GM23248 (cell line): ENCODE measurements at places on chromosomes 3 and 15. TPM values are rescaled to one million over a fixed set of nuclear protein-coding genes. Genes with fewer than 3 reads are reported as not detected.

DNA sequence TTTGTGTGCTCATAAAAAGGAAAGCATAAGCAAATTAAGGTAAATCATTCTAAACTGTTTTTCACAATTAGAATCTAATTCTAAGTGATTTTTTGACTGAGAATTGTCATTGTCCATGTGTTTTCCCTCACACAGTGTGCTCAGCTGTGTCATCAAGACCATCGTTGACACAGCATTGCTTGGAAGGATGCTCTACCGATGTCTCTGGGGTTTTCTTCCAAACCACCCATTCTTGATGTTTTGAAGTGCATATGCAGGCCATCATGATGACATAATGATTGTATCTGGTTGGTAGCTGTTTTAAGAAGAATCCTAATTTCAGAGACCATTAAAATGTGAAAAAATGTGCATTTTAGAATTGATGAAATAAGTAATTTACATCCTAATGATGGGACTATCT lies 347.9 kb downstream of the RBMS3 start:
- no peaks in the 10 kb centered on the region; the same call in 1 of the 2 replicates for H3K36me3 ChIP-seq
- H3K4me1 ChIP-seq: no peaks in the 10 kb centered on the region
- no peak overlapping the region for H3K4me3 ChIP-seq

Gene CYP11A1
- 0.25 and 0.32 TPM in 2 replicates for total RNA-seq

DNA sequence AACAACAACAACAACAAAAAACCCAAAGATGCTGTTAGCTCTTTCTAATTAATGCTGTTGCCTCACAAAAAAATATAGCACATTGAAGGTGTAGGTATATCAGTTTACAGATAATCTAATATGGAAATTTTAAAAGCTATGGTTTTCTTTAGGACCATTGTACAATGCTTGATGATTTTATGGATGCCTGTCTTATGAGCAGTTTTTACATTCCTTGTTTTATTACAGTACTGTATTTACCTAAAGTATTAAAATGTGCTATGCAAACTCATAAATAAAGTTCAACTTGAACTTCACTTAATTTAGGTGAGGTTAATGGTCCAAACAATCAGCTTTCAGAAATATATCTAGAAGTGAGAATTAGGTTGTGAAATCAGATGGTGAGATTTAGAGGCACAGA lies 212.2 kb upstream of the GOLIM4 start:
- H3K36me3 ChIP-seq: no peaks in the 10 kb centered on the region
- no peak overlapping the region for H3K27ac ChIP-seq
- H3K4me1 ChIP-seq: no peaks in the 10 kb centered on the region
- H3K4me3 ChIP-seq: no peak overlapping the region

- H3K27ac ChIP-seq: no peak overlapping the region
- no peaks in the 10 kb centered on the region for H3K36me3 ChIP-seq
- H3K4me3 ChIP-seq: no peak overlapping the region
- DNase-seq: peak; percentile 54
Observed at GRCh38 chr3:60746043-60746638, 505.1 kb downstream of the FHIT start.

GRCh38 chr3:140233702-140234101 lies 298.7 kb downstream of the CLSTN2 start:
- no peaks in the 10 kb centered on the region for H3K36me3 ChIP-seq
- H3K27me3 ChIP-seq: no peaks in the 10 kb centered on the region
- no peak overlapping the region for H3K27ac ChIP-seq
- no peak overlapping the region for H3K4me3 ChIP-seq
- no peaks in the 10 kb centered on the region for H3K4me1 ChIP-seq

GRCh38 chr3:15983232-15983631 lies 185.5 kb upstream of the ANKRD28 start:
- H3K4me1 ChIP-seq: peaks cover 25% of the 10 kb centered on the region
- no peaks in the 10 kb centered on the region for H3K36me3 ChIP-seq
- H3K27ac ChIP-seq: peak overlapping the region; percentile 92
- DNase-seq: peak; percentile 93

- peak overlapping the region; percentile 29 for H3K27ac ChIP-seq
- no peaks in the 10 kb centered on the region for H3K27me3 ChIP-seq
- H3K4me3 ChIP-seq: 0 out of 2 replicates have a peak overlapping the region, but pooled peaks have one; percentile 8
Observed at GRCh38 chr3:148208975-148209374, 488.7 kb upstream of the AGTR1 start.

- H3K4me1 ChIP-seq: peaks cover 12% of the 10 kb centered on the region
- H3K27me3 ChIP-seq: no peaks in the 10 kb centered on the region
- H3K36me3 ChIP-seq: peaks cover 6% of the 10 kb centered on the region; the same call in 1 of the 2 replicates
Observed at GRCh38 chr3:179765396-179765795, 112.6 kb downstream of the USP13 start.

Gene GP5
- total RNA-seq: 0.11 TPM in 1 of 2 replicates, not detected in the other

DNA sequence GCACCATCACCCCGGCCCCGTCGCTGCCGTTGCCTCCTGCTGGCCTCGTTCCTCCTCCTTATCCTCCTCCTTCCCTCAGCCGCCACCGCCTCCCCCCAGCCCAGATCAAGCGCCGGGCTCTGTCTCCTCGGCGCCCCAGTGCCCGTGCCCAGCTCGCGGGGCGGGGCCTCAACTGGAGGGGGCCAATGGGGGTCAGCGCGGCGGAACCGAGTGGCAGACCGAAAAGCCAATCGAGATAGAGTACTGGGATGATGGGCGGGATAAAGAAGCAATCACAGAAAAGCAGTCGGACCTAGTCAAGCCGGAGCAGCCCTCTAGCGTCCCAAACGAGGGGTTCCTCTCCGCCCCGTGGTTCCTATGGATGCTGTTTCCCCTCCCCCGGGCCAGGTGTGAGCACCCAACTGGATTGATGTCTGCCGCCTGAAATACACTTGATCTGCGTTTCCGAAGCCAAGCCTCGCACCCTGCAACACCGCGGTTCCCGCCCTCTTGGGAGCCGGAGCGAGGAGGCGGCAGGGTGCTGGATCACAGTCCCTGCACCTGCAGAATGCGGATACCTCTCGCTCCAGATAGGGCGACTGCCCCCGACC lies at the start of gene FRMD5:
FRMD5 (minus strand) TSS at position 121 of the 590 bp plus-strand sequence.
- H3K4me3 ChIP-seq: peak within 1 kb of the TSS; percentile 75

DNA sequence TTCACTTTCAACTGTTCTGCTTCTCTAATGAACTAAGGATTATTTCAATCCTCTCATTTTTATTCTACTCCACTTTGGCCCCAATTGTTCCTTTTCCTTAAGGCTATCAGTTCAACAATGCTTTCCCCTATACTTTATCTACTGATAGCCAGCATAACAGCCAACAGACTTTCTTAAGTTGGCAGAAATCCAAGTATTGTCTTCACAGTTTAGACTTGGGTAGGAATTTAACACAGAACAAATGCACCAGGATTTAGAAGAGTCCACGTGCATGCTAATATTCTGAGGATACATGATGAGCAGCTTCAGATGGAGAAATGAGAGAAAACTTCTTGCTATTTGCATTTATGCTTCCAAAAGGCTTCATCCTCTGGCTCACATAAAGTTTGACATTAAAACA lies 54.8 kb downstream of the FBN1 start:
- H3K36me3 ChIP-seq: peaks cover 78% of the 10 kb centered on the region
- H3K4me3 ChIP-seq: no peak overlapping the region
- H3K27ac ChIP-seq: peak overlapping the region; percentile 82
- no peak for DNase-seq

Gene CELF6
- 0.22 and 1.0 TPM in 2 replicates for total RNA-seq

DNA sequence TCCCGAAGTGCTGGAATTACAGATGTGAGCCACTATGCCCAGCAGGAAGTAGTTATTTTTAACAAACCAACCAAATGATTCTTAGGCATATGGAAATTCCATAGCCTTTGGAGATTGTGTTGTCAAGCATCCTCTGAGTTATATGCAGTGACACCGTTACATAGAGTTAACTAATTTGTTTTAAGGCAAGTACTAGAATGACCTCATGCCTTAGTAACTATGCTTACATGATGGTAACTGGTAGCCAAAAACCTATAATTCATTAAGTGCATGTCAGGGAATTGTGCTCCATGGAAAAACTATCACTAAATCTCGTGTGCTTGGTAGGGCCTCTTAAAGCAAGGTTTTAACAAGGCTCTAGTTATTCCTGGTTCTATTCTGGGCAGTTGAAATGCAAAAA lies 392.8 kb downstream of the TUSC7 start:
- no peak for DNase-seq
- no peak overlapping the region for H3K27ac ChIP-seq
- no peaks in the 10 kb centered on the region for H3K27me3 ChIP-seq
- no peaks in the 10 kb centered on the region; the same call in 1 of the 2 replicates for H3K36me3 ChIP-seq
- no peak overlapping the region for H3K4me3 ChIP-seq
- peaks cover 24% of the 10 kb centered on the region for H3K4me1 ChIP-seq

- no peaks in the 10 kb centered on the region for H3K36me3 ChIP-seq
- H3K27me3 ChIP-seq: no peaks in the 10 kb centered on the region
- DNase-seq: no peak
- H3K27ac ChIP-seq: no peak overlapping the region
- H3K4me1 ChIP-seq: peaks cover 13% of the 10 kb centered on the region
Observed at GRCh38 chr15:72967811-72968530, 84.3 kb upstream of the NEO1 start.

- H3K4me1 ChIP-seq: no peaks in the 10 kb centered on the region
- no peak overlapping the region for H3K27ac ChIP-seq
Observed at GRCh38 chr3:41131224-41131623, 68.1 kb upstream of the CTNNB1 start.

DNA sequence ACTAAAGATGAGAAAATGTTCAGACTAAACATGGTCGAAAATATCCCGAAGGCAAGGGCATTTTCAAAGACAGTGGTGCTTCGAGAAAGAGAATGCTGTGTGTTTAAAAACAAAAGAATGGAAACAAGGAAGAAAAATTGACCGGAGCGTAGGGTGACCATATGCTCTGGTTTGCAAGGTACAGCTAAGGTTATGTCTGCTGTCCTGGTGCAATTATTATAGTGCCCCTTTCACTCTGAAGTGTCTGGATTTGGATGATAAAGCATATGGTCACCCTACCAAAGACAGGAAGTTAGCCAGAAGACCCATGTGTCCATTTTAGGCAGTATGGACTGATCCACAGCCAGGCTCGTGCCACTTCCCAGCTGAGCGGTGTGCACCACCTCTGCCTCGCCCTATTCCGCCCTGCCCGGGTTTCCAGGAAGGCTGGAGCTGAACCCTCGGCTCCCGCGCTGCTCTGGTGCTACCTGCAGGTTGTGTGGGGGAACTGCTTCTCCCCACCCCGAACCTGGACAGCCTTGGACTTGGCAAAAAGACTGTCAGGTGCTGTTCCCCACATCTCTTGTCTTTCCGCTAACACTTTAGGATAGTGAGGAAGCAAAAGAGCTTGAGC lies 25.2 kb downstream of the GOLGA6D start:
- DNase-seq: peak; percentile 41
- no peaks in the 10 kb centered on the region; the same call in 1 of the 2 replicates for H3K4me1 ChIP-seq
- peaks cover 49% of the 10 kb centered on the region for H3K27me3 ChIP-seq
- no peak overlapping the region for H3K4me3 ChIP-seq
- no peak overlapping the region for H3K27ac ChIP-seq

DNA sequence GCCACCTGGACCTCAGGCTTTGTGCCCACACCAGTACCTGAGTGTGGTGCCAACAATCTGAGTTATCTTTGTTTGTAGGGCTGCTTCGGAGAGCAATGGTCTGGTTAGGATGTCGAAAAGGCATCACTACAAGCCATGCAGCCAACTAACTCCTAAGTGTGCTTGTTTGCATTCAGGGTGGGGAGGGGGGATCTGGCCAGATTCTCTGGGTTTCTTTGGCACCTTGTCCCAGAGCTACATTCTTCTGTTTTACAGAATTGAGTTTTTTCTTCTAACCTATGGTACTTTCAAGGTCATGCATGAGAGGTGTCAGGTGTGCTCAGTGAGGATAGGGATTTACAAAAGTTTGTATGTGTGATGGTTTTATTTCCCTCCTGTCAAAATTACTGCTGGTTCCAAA lies 391.4 kb upstream of the RARB start:
- no peaks in the 10 kb centered on the region for H3K36me3 ChIP-seq
- no peak overlapping the region for H3K27ac ChIP-seq
- H3K4me1 ChIP-seq: peaks cover 9% of the 10 kb centered on the region; the same call in 1 of the 2 replicates
- H3K4me3 ChIP-seq: no peak overlapping the region
- H3K27me3 ChIP-seq: no peaks in the 10 kb centered on the region
- no peak for DNase-seq

Gene GHSR
- total RNA-seq: not detected in 2 replicates

Gene GYG1
- 26.2 and 39.2 TPM in 2 replicates for total RNA-seq

Gene GOLGA8T
- total RNA-seq: not detected in 2 replicates

Gene MAN2A2
- total RNA-seq: 5.9 and 7.7 TPM in 2 replicates

- H3K36me3 ChIP-seq: no peaks in the 10 kb centered on the region
- no peaks in the 10 kb centered on the region for H3K27me3 ChIP-seq
- H3K4me3 ChIP-seq: no peak overlapping the region
- no peak for DNase-seq
Observed at GRCh38 chr3:184584464-184584891, 22.9 kb downstream of the EPHB3 start.

Gene FRMD5
- 0.63 and 2.9 TPM in 2 replicates for total RNA-seq

DNA sequence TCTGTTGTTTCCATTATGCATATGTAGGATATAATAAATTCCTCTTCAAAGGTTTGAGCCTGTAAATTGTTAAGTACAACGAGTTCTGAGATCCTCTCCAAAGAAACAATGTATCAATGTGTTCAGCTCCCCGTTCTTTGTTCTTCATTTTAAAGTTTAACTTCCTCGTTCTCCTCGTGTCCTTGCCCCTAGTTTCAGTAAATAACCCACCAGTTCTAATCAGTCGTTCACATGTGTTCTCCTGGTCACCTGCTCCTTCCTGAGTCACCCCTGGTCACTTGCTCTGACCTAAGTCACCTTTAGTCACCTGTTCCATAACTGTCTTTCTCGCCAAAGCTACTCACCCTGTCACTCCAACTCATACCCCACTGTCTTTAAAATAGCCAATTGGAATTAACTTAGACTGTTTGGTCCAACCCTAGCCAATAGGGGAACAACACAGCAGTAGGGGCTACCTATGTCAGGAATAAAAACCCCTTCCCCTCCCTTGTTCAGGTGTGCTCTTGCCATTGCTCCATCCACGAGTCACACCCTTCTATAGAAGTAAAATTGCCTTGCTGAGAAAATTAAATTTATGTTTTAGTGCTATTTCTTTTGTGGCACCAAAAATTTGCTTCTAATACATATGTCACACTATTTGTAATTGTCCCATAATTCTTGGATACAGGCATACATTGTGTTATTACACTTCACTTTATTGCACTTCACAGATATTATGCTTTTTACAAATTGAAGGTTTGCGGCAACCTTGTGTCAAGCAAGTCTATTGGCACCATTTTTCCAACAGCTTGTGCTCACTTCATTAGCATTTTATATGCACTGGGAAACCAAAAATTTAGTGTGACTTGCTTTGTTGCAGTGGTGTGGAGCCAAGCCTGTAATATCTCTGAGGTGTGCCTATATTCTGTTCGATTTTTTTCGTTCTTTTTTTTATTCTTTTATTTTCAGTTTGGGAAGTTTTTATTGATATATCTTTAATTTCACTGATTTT lies 15.3 kb upstream of the MCF2L2 start:
- H3K27ac ChIP-seq: no peak overlapping the region
- H3K4me1 ChIP-seq: peaks cover 12% of the 10 kb centered on the region; the same call in 1 of the 2 replicates
- H3K4me3 ChIP-seq: no peak overlapping the region
- H3K36me3 ChIP-seq: no peaks in the 10 kb centered on the region
- DNase-seq: no peak
